SJSA1 (cell line): ENCODE measurements at places on chromosomes 6 and 20.
A peak's percentile ranks its signal among the peaks of the same experiment; 100 is the strongest.

DNA sequence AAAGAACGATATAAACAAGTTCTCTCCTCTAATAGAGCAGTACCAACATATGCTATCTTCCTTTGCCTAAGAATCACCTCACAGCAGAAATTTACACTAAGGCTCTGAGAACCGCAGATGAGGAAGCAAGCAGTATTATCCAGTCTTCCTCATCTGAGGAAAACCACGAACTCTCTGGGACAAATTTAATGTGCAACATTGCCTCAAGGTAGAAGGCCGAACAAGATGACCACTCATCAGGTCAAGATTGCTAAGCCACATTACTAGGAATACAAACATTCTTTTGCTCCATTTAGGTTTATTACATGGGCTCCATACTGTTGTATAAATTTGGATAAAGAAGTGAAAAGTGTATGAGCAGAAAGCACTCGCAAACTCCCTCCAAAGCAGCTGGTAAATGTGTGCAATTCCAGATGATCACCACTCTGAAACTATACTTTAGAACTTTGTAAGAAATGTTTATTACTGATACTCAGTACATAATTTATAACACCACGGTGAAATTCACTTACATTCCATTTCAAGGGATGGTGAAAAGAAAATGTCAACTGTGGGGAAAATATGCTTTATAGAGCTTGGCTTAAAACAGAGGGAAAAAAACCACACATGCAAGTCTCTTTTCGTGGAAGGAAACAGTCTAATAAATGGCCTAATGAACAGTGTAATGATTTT lies 398.4 kb downstream of the BTBD9 start:
- no peak for DNase-seq

DNA sequence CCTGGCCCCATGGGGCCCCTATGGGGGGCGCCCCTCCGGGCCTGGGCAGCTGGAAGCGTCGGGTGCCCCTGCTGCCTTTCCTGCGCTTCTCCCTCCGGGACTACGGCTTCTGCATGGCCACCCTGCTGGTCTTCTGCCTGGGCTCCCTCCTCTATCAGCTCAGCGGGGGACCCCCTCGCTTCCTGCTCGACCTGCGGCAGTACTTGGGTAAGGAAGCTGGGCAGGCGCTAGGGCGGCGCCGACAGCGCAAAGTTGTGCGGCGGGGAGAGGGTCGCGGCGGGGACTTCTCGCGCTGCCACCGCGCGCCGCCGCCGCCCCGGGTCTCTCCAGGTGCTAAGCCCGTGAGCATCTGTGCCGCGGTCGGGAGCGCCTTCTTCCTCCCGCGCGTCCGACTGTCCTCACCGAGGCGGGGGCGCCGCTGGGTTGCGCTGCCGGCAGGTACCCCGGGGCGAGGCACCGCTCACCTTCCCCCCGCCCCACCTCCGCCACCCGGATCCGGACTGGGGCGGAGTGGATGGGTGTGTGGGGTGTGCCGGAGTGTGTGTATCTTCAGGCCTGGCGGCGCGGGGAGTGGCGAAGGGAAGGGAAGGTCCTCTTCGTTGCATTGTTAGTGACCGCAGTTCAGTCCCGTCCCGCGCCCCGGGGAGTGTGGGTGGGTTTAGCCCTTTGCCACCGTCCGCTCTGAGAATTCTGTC lies 788 bp downstream of the UST start:
- DNase-seq: peak; percentile 53

GRCh38 chr6:131615275-131615674 lies 12.8 kb downstream of the MED23 start:
- no peak for DNase-seq

- DNase-seq: no peak
Measured at GRCh38 chr6:129701721-129702455, 8.1 kb downstream of the ARHGAP18 start.

- peak; percentile 87 for DNase-seq
Measured at GRCh38 chr6:35391240-35391968, 49.0 kb downstream of the PPARD start.

- no peak for DNase-seq
Measured at GRCh38 chr6:153960281-153960680, 78.8 kb upstream of the OPRM1 start.

GRCh38 chr6:130680116-130680515 lies 147.1 kb upstream of the SMLR1 start:
- no peak for DNase-seq

GRCh38 chr6:125611573-125612344 lies 137.7 kb upstream of the HEY2 start:
- peak; percentile 49 for DNase-seq
